Activated T-helper 1 cell treated with anti-CD3 and anti-CD28 coated beads, Interleukin-12 subunit alpha, Interleukin-12 subunit beta, Interleukin-2, Interleukin-4 antibody, amounts not matched to agents 30 ng/mL and 10 ng/mL and 1 ng/mL, durations not matched to agents 14 hours and 24 hours and 36 hours (primary cell): ENCODE measurements at places on chromosomes 5 and 9.

- DNase-seq = no peak
These were observed 6.9 kb upstream of the RBM27 start for GRCh38 chr5:146196459-146197048.

DNA sequence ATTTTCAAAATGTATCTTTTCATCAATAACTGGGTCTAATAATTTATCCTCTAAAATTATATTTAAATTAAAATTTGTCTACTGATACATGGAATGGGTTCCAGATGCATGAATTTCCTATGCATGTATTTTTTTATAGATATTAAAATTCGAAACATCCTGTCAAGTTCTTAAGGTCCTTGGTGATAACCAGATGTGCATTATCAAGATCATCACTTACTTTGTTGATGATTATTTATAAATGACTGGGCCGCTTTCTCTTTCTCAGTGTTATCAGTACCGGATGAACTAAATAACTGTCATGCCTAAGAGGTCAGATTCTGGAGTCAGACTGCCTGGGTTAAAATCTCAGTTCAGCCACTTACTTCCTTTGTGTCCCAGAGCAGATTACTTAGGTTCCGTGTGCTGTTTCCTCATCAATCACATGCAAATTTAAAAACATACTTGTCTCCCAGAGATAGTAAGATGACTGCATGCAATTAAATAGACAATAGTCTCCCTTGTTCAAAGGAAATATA is 124.3 kb downstream of the TEX10 start:
- DNase-seq = no peak

DNA sequence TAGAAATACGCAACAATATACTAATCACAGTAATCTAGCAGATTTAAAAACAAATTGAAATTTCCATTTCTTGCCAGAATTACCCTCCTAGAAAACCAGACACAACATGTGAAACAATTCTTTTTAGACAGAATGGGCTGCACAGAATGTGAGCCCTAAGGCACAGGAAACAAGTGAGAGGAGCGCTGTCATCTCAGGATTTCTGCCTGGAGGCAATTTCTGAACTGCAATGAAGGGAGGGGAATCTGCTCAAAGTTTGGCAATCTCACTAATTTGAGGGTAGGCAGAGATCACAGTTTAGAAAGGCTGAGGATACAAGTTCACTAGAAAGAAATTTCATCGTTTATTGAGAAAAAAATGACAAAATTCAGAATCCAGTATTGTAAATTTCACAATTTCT is 70.3 kb downstream of the INIP start:
- no peak for DNase-seq

- no peak for DNase-seq
These were observed 67.8 kb downstream of the NRG2 start for GRCh38 chr5:139975306-139975705.

DNA sequence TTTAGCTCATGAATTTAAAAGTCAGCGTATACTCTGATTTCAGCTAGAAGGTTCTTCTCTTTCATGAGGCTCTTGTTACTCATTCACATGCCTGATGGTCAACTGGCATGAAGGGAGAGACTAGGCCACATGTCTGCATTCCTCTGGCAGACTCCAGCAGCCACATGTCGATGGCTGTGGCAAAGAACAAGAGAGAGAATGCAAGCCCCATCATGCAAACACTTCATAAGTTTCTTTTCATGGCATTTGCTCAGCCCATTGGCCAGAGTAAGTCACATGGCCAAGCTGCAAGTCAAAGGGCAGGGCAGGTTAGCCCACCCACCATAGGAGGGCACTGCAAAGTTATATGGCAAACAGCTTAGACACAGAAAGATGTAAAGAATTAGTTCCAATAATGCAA is 5.4 kb downstream of the KCNV2 start:
- no peak for DNase-seq
